CD8-positive, alpha-beta memory T cell (primary cell): ENCODE measurements at places on chromosomes 4 and X.
A peak's percentile ranks its signal among the peaks of the same experiment; 100 is the strongest.

DNA sequence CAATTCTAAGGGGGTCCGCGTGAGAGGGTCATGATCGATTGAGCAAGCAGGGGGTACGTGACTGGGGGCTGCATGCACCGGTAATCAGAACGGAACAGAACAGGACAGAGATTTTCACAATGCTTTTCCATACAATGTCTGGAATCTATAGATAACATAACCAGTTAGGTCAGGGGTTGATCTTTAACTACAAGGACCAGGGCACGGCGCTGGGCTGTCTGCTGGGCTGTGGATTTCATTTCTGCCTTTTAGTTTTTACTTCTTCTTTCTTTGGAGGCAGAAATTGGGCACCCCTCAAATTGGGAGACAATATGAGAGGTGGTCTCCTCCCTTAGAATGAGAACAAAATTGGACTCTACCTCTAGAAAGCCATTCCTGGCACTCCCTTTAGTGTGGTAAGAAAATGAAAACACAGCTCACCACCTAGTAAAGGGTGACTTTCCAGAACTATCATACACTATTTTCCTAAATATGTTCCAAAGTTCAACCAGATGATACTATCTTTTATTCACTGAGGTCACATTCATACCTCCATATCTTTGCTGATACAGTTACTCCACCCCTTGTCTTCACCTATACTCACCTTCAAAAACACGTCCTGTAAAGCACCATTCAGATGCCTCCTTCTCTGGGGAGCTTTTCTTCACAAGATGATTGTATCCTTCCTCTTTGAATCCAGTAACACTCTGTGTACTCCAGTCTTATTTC is 1058.3 kb upstream of the SLIT2 start:
- DNase-seq = no peak

DNA sequence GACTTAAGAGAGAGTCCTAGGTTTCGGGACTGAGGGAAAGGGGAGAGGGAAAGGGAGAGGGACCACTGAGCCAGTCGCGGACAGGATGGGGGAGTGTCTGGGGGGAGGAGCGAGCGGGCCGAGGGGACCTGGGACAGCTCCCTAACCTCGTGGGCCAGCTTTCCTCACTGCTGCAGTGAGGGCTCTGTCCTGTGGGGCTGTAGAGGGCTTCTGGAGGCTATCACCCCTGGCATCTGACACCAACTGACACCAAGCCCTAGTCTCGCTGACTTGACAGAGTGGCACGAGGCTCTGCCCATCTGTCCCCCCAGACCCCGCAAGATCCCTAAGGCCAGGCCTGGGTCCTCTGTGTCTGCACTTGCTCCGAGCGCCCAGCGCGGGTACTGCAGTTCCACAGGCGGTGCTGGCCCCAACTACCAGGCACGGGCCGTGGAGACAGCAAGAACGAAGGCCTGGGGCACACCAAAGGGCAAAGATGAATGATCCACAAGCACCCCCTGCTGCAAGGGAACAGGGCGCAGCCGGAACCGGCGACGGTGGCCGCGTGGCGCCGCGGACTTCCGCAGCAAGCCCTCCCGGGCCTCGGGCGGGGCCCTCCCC is 465 bp downstream of the HAUS7 start:
- peak; percentile 7 for DNase-seq

GRCh38 chr4:123444290-123444731 is 47.7 kb downstream of the SPRY1 start:
- DNase-seq = no peak

DNA sequence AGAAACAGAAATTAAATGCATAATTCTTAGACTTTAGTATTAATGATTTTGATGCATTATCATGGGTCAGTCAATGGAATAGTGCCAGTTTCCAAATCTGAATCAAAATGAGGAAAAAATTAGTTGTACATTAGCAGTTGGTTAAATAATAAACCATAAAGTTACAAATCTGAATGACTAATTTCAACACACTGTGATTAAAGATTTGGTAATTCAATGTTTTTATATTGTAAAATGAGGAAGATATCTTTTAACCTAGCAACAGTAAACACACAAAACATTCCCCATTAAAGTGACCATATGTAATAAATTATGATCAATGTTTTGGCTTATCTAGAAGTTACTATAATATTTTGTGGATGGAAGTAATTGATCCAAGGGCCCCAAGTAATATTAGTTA is 1.6 kb downstream of the FBXO8 start:
- DNase-seq = no peak
